Epithelial cell of alveolus of lung (primary cell): ENCODE measurements at places on chromosomes 1 and 21. TPM values are rescaled to one million over a fixed set of nuclear protein-coding genes. Genes with fewer than 3 reads are reported as not detected.

C1QA gene
- not detected in 2 replicates for total RNA-seq

SH2D1B gene
- total RNA-seq, result not detected in 2 replicates

SMIM11 gene
- 1.6 and 1.8 TPM in 2 replicates for total RNA-seq

SYTL1 gene
- 0.32 and 2.2 TPM in 2 replicates for total RNA-seq

CLCC1 gene
- 15.5 and 16.3 TPM in 2 replicates for total RNA-seq

ATF6 gene
- total RNA-seq, result 16.7 and 23.0 TPM in 2 replicates

TSTD1 gene
- 14.4 and 14.6 TPM in 2 replicates for total RNA-seq

THEM5 gene
- not detected in 2 replicates for total RNA-seq

DNAJC6 gene
- 0.08 and 0.52 TPM in 2 replicates for total RNA-seq

IVL gene
- total RNA-seq, result not detected in 2 replicates

GUCA2B gene
- total RNA-seq, result not detected in 2 replicates

S100A7A gene
- not detected in 2 replicates for total RNA-seq

RHOC gene
- total RNA-seq, result 218 and 493 TPM in 2 replicates

KLHDC7A gene
- total RNA-seq, result not detected in 2 replicates

NIBAN1 gene
- 3.0 and 34.4 TPM in 2 replicates for total RNA-seq

RIMKLA gene
- total RNA-seq, result 0.13 TPM in 1 of 2 replicates, not detected in the other

KLF17 gene
- not detected in 2 replicates for total RNA-seq

GBP5 gene
- total RNA-seq, result not detected in 2 replicates

EXO1 gene
- total RNA-seq, result 5.6 and 8.7 TPM in 2 replicates

TMEM61 gene
- 0.26 TPM in 1 of 2 replicates, not detected in the other for total RNA-seq

KIAA1614 gene
- 5.2 and 10.5 TPM in 2 replicates for total RNA-seq

ZBTB7B gene
- total RNA-seq, result 18.7 and 19.7 TPM in 2 replicates

HPDL gene
- total RNA-seq, result 1.3 and 8.3 TPM in 2 replicates

TSPAN2 gene
- 2.3 and 2.9 TPM in 2 replicates for total RNA-seq

OR6N1 gene
- total RNA-seq, result not detected in 2 replicates

SPOCD1 gene
- 15.3 and 83.4 TPM in 2 replicates for total RNA-seq

PLXNA2 gene
- total RNA-seq, result 2.7 and 6.3 TPM in 2 replicates

NOL9 gene
- 13.2 and 18.0 TPM in 2 replicates for total RNA-seq

ARHGEF19 gene
- 9.4 and 13.3 TPM in 2 replicates for total RNA-seq
